ENCODE measurements at places on chromosomes 5 and 9.

DNA sequence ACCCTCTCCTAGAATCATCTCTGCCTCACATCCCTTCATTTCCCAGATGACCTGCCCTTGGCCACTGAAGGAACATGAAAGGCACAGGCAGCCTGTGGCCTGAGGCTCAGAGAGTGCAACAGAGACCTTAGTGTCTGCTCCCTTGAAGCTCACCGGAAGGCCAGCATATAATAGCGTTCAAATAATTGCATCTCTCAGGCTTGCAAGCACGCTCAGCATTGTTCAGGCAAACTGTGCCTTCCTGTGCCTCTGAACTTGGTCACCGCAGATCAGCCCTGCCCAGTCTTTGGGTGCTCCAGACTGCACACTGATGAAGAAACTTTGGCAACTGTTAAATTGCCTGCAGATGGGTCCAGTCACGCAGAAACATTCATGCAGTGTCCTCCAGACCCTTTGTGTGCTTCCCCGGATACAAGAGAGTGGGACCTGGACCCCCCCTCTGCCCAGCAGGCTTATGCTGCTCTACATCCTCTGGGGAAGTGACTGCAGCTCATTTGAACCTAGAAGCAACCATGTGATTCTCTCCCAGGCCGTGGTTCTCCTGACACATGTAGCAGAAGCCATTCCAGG is 216.0 kb upstream of the ANKRD55 start:
- DNase-seq = no peak

DNA sequence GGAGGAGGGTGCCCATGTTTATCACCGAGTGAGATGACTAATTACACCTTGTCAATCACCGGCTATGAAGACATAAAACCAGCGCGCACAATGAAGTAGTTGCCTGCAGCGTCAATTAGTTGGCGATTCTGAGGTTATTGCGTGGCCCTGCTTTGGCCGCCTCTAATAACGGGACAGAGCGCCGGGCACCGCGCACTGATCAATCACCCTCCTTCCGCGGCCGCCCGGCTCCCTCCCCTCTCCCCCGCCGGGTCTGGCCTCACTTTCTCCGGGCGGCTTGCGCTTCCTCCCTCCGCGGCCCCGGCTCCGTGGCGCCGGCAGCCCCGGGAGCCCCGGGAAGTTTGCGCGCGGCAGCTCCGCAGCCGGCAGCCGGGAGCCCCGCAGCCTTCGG is 3.3 kb upstream of the LHX2 start:
- DNase-seq = no peak

GRCh38 chr5:159156426-159157238 is 52.7 kb downstream of the RNF145 start:
- no peak for DNase-seq

- no peak for DNase-seq
Measured at GRCh38 chr9:114387680-114388356, at the start of gene AKNA. TSS of gene AKNA (minus strand) at chr9:114387982. CDS start at chr9:114381333, 6,649 bp downstream.

DNA sequence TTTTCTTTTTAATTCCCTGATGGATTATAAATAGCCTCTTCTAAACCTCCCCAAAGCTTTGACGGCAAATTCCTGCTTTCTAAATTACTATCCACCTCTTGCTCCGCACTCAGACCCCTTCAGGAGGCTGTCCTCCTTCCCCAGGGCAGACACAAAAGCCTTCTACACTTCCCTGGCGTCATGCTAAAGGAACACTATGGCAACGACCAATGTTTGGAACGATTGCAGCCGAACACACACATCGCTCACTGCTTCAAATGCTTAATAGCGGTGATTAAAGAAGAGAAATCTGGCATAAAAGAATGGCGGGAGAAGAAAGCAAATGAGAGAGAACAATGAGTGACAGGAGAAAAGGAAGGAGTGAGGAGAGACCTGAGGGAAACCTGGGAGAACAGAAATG is 297.3 kb downstream of the MLLT3 start:
- DNase-seq = no peak

GRCh38 chr9:123957731-123958130 is 27.8 kb upstream of the DENND1A start:
- DNase-seq = no peak

DNA sequence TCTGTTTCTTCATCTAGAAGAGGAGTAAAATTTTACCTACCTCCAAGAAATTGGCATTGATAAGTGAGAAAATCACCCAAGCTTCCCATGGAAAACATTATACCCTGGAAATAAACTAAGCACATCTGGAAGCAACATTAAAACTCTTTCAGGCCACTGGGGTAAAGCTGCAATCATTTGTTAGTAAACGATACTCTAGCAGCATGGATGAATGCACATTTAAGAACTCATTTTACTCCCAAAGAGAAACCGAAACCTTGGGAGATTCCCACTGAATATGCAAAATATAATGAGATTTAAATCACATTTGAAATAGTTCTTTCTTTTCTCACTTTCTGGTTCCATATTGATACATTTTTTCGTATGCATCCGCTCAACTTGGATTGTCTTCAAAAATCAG is 467.5 kb downstream of the EFNA5 start:
- no peak for DNase-seq

DNA sequence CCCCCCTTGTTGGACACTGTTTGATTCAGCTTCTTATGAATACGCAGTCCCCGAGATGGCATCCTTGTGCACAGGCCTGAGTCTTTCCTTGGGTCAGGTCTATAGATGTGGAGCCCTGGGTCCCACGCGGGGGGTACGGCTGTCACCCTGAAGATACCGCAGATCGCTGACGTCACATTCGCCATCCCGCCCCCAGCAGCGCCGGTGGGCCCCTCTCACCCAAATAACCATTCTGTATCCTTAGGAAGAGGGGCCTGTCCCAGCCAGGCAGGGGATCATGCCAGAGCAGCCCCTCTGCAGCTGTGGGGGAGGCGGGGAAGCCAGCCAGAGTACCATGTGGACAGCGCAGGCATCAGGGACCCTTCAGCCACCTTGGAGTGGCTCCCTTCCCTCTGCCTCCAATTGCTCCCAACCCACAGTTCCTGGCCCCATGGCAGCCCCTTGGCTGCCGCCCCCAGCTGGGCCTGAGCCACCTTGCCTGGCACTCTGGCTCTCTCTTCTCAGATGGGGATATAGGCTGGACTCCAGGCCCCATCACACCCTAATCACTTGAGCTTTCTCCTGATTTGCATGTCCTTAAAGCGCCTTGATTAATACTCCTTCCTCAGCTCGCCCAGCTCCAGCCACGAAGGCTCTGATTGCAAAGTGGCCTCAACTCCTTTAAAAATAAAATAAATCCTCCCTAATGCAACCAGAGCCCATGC is 189.8 kb downstream of the C9orf50 start:
- DNase-seq = no peak

DNA sequence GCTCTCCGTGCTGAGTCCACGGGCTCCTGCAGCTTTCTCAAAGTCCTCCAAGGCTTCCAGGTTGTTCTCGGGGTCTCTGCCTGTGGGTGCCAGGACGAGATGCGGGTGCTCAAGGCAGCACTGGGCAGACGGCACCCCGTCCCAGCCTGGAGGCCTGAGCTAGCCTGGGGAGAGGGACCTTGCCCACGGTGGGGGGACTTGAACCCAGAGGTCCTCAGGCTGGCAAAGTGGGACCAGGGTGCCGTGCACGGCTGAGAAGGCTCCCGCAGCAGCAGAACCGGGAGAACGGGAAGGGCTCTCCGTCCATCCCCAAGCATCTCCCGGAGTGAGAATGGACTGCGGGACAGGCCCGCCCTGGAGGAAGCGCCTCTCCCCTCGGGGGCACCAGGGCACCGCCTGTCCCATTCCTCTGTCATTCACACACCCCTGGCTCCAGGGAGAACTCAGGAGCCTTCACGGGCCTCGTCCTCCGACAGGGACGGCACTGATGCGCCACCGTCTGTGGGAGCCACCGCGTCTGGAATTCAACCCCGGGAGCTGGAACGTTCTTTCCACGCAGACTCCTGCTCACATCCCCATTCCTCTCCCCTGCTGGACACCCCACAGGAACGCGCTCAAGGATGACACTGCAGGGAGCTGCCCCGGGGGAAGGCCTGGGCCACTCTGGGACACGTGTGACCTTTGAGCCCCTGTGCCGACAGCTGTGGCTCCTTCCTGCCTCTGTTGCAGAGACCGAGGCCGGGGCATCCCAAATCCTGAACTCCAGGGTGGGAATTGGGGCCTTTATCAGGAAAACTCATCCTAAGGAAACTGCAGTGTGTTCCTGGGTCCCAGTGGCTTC is 16.3 kb upstream of the OBP2B start:
- no peak for DNase-seq

- DNase-seq = no peak
Measured at GRCh38 chr9:106059886-106060285, 365.5 kb downstream of the TMEM38B start.

DNA sequence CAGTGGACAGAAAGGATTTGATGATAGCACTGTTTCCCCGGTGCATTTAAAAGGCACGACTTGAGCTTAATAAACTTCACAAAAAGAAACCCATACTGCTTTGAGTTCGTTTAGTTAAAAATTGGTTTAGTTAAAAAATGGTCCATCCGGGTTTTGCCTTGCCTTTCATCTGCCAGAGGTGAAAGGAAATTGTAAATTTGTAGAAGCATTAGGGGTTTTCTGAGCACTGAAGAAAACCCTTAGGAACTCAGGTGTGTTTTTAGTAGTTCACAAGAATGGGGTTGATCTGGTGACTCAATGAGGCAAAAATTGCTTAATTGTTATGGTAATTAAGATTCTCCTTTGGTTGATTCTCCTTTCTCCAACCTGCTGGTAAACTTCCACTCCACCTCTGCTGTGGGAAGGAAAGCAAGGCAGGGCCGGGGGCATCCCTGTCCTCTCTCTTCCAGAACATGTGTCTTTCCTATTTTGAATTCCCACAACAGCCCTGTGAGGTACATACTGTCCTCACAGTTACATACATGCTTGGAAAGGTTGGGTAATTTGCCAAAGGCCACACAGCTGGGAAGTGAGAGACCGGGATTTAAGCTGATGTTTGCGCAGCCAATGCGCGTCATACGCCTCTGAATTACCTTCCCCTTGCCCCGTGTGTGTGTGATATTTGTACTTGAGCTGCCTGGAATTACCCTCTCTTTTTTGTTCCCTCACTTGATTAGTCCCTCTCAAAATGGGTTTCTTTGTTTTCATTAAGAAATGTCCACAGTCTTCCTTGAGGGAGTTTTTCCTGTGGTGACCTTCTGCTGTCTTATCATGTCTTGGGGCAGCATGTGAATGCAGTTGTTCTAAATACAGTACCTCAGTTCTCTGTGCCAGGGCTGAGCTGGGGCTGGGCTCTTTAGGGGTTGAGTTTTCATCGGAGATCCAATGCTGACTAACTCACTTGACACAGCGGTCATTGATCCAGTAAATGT is 94.4 kb downstream of the ARHGAP26 start:
- no peak for DNase-seq

GRCh38 chr9:12856603-12857002 is 81.8 kb downstream of the LURAP1L start:
- DNase-seq = no peak

- no peak for DNase-seq
Measured at GRCh38 chr9:38006163-38006562, 62.9 kb downstream of the SHB start.
